Cardiac septum (tissue), 1 donor: ENCODE measurements at places on chromosomes 6 and 20. TPM values are rescaled to one million over a fixed set of nuclear protein-coding genes. Genes with fewer than 3 reads are reported as not detected.

GRCh38 chr6:153044295-153044694, 41.8 kb upstream of the MTRF1L start:
- DNase-seq, result no peak

The SLC4A11 gene
- total RNA-seq, result 0.35 TPM

GRCh38 chr6:133441491-133441890, 200.3 kb downstream of the EYA4 start:
- DNase-seq, result no peak

- no peak for DNase-seq
Observed at GRCh38 chr20:26216025-26216424, 519.4 kb upstream of the ZNF337 start.

DNA sequence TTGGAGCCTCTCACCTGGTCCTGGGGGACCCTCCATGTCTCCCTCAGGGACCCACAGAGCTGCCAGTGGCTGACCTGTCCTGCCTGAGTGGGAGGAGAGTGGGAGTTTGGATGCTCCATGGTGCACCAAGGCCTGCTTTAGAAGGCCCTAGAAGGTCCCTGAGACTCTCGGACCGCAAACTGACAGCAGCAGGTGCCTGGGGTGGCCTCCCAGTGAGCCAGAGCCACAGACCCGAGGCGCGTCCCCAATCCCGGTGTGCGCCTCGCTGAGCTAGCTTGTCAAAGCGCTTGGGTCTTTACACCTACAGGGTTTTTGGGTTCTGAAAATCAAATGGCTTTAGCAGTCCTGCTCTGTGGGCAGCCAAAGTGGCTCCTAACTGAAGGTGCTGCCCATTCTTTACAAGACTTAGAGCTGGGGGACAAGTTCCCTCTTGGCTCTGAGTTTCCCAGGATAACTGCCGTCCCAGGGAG, 4.9 kb downstream of the MYT1 start:
- DNase-seq, result no peak
